ENCODE measurements at places on chromosomes 5 and 9. TPM values are rescaled to one million over a fixed set of nuclear protein-coding genes. Genes with fewer than 3 reads are reported as not detected.

Gene FOXD4L3
- polyA plus RNA-seq, result not detected

Gene CYLC2
- polyA plus RNA-seq, result not detected

Gene LRRC19
- polyA plus RNA-seq, result not detected

Gene LCN15
- polyA plus RNA-seq, result not detected

Gene SGCD
- polyA plus RNA-seq, result 4.5 TPM

Gene ORM2
- polyA plus RNA-seq, result not detected

Gene MACIR
- 81.2 TPM for polyA plus RNA-seq

Gene DTWD2
- polyA plus RNA-seq, result 2.0 TPM

Gene TMEM171
- polyA plus RNA-seq, result 3.5 TPM

Gene CEP72
- polyA plus RNA-seq, result 1.7 TPM

Gene DPP7
- 22.2 TPM for polyA plus RNA-seq

Gene STING1
- polyA plus RNA-seq, result 0.82 TPM

Gene LHFPL2
- polyA plus RNA-seq, result 1.2 TPM

Gene OGN
- polyA plus RNA-seq, result 13.1 TPM

Gene CEL
- polyA plus RNA-seq, result 0.09 TPM

Gene AK3
- polyA plus RNA-seq, result 35.6 TPM
